Foreskin keratinocyte (primary cell): ENCODE measurements at places on chromosomes 16 and 17. TPM values are rescaled to one million over a fixed set of nuclear protein-coding genes. Genes with fewer than 3 reads are reported as not detected.

Gene USP6
- polyA plus RNA-seq: 0.03 and 0.04 TPM in 2 replicates

- peak; percentile 80 for DNase-seq
Measured at GRCh38 chr17:8857919-8858318, 9.6 kb downstream of the PIK3R6 start.

GRCh38 chr17:74271901-74272561 lies 2.0 kb upstream of the DNAI2 start:
- no peak for DNase-seq

DNA sequence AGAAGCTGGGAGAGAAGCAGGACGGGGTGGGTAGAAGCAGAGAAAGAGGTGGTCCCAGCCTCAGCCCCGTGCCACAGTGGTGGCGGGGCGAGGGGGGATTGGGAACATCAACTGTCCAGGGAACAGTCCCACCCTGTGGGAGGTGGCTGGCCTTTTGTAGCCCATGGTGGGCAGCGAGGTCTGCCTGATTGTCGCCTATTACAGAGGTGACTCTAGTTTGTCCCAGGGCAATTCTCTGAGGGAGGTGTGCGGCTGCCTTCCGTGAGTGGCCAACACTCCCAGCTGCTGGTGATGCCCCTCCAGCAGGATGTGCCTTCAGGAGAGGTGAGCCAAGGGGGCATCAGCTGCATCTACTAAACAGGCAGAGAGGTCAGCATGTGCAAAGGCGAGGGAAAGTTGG lies 5.0 kb upstream of the BRD7 start:
- DNase-seq: no peak

DNA sequence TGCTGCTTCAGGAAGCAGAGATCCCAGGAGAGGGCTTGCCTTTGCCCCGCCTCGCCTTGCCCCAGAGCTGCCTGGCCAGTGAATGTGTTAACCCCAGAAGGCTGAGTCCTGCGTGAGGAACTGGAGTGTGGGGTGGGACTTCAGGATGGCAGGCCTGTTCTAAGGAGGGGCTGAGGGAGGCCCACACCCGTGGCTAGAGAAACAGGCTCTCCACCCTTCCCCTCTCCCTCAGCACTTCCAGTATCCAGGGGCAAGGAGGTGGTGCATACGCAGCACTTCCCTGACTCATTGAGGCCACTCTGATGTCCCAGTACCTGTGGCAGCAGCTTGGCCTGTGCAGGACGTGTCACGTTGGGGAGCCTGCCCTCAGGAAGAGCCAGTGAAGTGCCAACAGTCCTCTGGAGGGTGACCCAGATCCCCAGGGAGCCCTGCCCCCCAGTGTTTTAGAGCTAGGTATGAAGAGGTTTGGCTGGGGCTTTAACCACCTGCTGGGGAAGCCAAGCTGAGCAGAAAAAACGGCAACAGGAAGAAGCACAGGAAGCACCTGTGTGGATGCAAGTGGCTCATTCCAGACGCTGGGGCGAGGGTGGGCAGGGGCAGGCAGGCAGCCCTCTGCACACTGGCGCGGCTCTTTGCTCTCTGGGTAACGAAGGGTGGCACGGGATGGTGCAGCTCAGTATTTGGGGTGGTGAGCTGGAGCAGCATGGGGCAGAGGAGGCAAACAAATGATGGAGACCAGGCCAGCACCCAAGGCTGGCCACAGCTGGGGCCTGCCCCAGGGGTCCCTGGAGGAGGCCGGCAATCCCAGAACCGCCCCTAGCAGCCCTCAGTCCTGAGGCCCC lies 14.7 kb upstream of the CTCF start:
- no peak for DNase-seq

DNA sequence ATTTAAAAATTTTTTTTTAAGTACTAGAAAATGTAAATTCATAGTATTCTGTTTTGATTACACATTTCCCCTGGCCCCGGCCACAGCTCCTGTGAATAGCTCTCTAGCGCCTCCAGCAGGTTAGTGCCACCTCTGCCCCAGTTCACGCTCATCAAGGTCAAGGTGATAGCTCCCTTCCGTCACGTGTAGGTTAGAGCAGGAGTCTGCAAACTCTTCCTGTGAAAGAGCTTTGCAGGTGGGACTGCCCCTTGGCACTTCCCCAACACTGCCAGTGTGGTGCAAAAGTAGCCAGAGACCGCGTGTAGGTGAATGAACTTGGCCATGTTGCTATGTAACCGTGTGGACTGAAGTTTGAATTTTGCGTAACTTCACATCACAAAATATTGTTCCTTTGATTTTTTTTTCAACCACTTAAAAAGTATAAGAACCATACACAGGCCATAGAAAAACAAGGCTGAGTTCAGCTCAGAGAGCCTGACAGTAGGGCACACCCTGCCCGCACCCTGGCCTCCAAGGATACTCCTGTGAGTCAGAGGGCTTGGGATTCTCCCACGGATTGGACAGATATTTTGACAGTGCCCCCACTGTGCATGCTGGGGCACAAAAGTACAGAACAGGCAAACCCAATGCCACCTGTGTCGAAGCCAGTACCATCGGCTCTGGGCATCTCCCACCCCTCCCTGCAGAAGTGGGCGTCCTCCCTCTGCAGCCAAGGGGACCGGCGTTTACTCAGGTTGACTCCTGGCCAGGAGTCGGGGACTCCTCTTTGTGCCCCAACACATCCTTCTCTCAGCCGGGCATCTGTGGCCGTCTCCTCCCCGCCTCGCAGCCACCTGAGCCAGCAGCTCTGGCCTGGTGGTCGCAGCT lies 92.0 kb upstream of the CHMP6 start:
- DNase-seq: no peak

GRCh38 chr16:68265078-68265920 lies 973 bp downstream of the SLC7A6 start:
- DNase-seq: peak; percentile 71

DNA sequence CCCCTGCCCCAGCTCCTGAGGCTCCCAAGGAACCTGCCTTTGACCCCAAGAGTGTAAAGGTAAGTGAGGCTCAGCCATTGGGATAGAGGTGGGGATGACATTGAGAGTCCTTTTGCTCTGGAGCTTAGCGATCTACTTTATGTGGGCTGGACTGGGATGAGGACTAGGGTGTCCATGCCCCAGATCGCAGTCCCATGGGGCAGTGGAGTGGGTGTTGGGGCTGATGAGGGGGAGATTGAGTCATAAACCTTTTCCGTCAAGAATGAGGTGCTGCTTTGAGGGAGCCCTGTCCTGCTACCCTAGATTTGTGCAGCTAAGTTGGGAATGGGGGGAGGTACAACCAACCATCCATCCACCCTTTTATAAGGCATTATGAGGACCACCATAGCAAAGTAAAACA lies 351 bp downstream of the MYL4 start:
- no peak for DNase-seq

DNA sequence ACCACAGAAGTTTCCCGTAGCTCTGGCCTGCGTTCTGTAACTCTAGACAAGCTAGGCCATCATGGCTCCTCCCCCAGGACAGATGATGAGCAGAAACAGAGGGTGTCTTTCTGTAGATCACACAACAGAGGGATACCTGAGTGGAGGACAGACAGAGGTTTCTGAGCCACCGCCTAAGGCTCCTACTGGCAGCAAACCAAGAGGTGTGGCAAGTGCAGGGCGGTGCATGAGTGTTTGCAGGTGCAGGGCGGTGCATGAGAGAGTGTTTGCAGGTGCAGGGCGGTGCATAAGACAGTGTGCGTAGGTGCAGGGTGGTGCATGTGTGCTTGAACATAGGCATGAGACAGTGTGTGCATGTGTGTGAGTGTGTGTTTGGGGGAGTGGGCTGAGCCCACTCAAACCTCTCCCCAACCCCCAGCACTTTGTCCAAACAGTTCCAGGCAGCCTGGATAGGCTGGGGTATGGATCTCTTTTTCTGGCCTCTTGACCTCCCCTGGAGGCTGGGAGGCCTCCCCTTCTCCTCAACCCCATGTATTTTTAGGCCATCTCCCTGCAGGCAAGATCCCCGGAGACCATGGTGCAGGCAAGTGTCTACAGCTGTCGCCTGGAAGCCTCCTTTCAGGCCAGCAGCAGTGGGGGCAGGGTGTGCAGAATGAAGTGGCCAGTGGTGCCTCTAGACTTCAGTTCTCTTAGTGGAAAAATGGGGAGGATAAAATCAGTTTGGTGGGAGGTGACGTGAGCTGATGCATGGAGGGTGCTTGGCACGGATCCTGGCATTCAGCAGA lies 53.4 kb upstream of the CBX4 start:
- peak; percentile 52 for DNase-seq

- no peak for DNase-seq
Measured at GRCh38 chr16:7271486-7271885, 61.2 kb upstream of the RBFOX1 start.
